Caco-2 (cell line): ENCODE measurements at places on chromosomes 2 and 18. TPM values are rescaled to one million over a fixed set of nuclear protein-coding genes. Genes with fewer than 3 reads are reported as not detected.

DNA sequence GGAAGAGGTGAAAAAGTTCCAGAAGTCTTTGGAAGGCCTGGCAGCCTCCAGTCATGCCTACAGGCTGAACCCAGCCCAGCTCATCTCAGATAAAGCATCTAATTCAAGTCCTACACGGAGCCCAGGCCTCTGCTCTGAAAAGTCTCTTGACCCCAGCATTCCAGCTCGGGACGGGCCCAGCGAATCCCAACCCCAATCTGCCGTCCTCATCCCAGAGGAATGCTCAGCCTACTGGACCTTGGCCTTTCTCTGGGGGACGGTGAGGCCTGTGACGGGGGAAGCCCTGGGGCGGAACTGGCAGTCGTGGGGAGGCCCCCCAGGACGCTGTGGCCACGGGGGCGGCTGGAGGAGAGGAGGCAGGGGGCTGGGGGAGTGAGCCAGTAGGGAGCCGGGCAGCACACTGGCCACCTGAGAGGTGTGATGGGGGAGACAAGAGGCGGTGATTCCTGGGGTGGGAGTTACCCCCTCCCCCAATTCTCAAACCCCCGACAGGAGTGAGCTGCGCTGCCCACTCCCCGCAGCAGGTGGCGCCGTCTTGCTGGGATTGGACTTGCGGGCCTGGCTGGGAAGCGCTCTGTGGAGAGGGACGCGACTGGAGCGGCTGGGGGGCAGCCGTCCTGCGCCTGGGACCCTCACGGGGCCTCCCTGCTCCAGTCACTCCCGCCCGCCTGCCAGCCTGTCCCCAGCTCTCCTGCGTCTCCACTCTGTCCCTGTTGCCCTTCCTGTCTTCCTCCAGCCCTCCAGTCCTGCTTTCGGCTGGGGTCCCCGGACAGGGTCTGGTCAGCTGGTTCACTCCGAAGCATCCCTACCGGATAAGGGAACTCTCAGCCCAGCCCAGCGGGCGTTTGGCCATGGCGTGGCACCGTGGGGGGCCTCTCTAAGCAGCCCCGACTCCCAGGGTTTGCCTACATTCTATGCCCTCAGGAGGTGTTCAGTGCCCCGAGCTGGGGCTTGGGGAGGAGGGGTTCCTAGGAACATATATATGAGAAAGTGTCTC, 182.6 kb upstream of the HAAO start:
- peak; percentile 98 for DNase-seq

DNA sequence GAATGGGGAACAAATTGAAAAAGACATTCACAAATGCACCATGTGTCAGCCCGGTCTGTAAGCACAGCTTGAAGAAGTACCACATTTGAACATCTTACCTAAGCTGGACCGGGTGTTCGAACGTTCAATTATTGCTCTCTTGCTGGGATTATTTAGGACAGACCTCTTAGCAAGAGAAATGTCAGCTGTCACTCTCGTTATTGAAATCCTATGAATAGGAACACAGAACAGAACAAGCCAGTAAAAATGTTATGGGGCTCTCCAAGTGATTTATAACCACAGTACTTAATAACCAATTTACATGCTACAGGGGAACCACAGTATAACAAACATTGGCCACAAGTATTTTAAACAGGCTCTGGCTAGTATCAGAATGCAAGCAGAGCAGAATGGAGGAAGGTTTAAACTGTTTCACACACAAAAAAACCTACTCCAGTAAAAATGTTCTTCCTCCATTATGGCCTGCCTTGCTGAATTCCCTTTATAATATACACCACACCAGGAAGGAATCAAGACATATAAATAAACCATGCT, 32.5 kb upstream of the ARL5A start:
- DNase-seq: no peak

- DNase-seq: no peak
These were observed at the start of gene FRZB for GRCh38 chr2:182866461-182867406. Gene FRZB, minus strand, starts transcription at chr2:182866637. Its CDS starts 85 bp downstream, at chr2:182866552.

DNA sequence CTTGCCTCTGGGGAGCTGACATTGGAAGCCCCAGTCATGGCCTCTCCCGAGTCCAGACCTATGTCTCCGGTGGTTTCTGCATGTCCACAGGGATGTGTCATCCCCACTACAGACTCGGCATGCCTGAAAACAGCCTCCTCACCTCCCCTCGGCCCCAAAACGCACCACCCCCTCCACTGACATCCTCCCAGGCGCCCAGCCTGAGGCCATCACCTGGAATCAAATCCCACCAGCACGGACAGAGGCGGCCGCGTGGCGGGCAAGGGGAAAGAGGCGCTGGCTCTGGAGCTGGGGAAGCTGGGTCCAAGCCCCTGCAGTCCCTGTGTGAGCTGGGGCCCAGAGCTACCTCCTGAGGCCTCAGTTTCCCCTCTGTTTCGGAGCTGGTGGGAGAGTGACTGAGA, 69.9 kb upstream of the SMAD7 start:
- DNase-seq: no peak

The IL36A gene
- total RNA-seq: not detected in 2 replicates
